ENCODE measurements at places on chromosomes 13 and 19.

- peak; percentile 75 for DNase-seq
Observed at GRCh38 chr19:44570984-44571684, 41.7 kb upstream of the CEACAM20 start.

DNA sequence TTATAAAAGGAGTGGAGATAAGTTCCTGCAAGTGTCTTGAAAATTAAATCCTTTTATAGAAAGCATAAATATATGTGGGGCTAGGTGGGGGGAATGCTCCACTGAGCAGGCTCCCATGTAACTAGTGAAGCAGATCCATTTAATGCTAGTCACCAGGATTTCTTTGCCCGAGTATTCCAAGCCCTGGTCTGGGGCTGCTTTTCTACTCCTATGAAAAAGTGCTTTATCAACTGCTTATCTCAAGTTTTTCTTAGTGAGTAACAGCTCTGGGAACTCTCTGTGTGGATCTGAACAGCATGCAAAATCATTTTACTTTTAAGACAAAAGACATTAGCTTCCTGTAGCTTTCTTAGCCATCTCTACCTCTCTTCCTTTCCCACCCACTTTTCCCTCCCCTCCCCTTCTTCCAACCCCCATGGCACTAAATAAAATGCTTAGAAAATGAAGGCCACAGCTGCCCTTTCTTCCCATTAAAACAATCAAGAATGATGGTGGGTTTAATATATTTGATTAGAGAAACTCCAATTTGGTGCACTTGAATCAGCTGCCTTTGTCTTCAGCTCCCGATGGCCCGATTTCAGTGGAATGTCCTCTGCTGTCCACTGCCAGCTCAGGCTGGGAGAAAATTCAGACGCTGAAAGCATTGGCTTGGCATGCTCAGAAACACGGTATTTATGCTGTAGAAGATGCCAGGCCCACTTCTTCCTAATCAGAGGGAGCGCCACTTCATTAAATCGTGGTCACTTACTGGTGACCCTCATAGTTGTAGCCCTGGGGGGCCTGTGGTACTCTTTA is 475.1 kb downstream of the FOXO1 start:
- no peak for DNase-seq

DNA sequence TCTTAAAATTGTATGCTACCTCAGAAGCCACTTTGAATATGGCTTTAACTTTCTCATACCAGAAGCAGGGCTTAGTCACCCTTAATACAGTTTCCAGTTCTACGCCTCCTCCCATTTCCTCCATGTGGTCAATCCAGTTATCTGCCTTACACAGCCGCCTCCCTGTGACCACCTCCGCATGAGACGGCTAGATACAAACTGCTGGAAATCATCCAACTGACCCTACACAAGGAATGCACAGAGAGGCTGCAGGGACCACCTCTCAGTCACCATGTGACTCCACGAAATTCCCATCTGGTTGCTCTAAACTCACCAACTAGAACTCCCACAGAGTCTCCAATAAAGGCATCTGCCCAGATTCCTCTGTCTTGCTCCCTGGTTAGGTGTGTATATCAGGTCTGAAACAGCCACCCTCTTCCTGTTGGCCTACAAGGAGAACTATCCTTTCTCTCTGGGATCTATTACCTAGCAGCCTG is 6.8 kb downstream of the ZNF564 start:
- DNase-seq, result no peak

- no peak for DNase-seq
Observed at GRCh38 chr13:111953546-111954178, 113.3 kb upstream of the SOX1 start.

DNA sequence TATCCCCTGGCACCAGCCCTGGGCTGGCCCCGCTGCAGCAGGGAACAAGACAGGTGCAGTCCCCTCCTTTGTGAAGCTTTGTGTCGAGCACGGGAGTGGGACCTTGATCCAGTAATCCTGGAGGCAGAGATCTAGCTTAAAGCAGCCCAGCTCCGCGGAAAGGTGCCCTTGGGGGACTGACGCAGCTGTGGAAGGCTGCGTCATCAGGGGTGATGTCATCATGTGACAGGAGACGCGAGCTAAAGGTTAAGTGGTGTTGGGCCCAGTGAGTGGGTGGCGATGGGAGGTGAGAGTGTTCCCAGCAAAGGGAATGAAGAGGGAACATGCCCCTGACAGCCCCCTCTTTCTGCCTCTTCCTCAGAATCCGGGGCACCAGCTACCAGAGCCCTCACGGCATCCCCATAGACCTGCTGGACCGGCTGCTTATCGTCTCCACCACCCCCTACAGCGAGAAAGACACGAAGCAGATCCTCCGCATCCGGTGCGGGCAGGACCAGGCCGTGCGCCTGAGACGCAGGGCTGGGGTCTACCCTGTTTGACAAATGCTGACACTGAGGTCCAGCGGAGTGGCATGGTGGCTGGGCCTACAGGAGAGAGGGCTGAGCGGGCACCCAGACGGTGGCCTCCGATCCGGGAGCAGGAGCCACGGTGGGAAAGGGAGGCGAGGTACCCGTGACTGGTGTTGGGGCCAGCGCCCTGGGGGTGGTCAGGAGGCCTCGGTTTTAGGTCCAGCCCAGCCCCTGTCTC is 2.6 kb downstream of the LHB start:
- no peak for DNase-seq

DNA sequence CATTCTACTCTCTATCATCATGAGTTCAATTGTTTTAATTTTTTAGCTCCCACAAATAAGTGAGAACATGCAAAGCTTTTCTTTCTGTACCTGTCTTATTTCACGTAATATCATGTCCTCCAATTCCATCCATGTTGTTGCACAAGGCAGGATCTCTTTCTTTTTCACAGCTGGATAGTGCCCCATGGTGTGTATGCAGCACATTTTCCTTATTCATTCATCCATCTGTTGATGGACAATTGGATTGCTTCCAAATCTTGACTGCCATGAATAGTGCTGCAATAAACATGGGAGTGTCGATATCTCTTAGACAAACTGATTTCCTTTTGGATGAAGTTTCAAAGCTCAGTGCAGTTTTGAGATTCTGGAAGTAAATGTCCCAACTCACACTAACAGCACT is 326.9 kb downstream of the FGF9 start:
- no peak for DNase-seq
